ENCODE measurements at places on chromosomes 13 and 19. TPM values are rescaled to one million over a fixed set of nuclear protein-coding genes. Genes with fewer than 3 reads are reported as not detected.

Gene CGB8
- total RNA-seq: not detected

Gene ATP8A2
- total RNA-seq: not detected

Gene CEACAM8
- total RNA-seq: not detected

Gene ACER1
- not detected for total RNA-seq

Gene RFXANK
- total RNA-seq: 49.9 TPM

Data from cardiac atrium fibroblast (primary cell).